ENCODE measurements at places on chromosomes 13 and 19.
A peak's percentile ranks its signal among the peaks of the same experiment; 100 is the strongest.

DNA sequence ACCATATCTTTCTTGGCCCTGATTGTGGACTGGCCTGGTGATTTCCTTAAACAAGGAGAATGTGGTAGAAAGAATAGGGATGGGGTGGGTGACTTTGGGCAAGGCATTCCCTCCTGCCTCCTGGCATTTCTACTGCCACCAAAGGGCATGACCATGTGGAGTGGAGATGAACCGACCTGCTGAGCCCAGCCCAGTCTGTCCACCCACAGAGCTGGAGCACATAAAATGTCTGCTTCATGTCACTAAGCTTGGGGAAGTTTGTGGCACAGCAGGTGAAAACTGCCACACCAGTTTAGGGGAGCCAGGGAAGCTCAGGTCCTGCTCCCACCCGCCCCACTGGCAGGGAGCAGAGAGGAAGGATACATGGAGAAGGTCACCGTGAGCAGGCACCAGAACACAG is 6.3 kb downstream of the TMEM161A start:
- DNase-seq, result no peak

DNA sequence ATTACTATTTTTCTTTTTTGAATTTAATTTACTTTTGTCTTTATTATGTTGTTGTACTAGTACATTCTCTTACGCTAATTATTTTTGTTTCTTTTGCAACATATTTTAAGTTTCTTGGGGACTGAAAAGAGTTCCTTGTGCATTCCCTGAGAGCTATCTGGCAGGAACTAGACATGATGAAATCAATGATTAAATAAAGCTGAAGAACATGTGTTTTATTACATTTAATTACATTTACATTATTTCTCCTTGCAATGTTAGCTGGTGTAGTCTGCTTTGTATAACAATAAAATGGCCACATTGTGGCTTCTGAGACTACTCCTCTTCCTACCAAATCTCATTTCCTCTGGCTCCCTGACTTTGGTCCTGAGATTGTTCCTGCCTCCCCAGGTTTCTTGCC is 244.9 kb downstream of the NDFIP2 start:
- no peak for DNase-seq

DNA sequence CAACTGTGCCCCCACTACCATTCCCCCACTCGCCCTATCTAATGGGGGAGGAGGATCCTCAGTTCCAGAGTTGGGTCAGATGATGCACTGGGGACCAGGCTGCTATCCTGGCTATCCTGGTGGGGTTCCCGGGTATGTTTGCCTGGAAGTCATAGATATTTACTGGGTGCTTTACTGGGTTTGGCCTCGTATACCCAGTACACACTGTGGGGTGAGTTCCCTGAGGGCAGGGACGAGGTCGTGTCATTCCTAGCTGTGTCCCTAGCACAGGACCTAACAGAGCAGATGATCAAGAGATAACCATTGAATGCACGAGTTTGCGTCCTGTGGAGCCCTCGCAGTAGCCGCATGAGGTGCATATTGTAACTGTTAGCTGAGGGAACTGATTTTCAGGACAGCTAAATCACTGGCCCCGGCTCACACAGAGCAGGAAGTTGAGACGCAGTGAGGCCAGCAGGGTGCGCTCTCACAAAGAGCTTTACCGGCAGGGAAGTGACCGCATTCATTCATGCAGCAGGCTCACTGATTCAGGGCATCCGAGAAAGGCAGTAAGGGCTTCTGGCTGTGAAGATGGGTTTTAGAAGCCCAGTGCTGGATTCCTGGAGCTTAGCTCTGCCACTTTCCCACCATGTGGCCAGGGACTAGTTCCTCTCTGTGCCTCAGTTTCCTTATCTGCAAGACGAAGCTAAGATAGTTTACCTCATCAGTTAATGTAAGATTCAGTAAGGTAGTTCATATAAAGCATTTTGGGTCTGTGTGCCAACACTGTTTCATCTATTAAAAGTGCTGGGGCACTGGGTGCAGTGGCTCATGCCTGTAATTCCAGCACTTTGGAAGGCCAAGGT is 6.0 kb downstream of the RUVBL2 start:
- peak; percentile 64 for DNase-seq

DNA sequence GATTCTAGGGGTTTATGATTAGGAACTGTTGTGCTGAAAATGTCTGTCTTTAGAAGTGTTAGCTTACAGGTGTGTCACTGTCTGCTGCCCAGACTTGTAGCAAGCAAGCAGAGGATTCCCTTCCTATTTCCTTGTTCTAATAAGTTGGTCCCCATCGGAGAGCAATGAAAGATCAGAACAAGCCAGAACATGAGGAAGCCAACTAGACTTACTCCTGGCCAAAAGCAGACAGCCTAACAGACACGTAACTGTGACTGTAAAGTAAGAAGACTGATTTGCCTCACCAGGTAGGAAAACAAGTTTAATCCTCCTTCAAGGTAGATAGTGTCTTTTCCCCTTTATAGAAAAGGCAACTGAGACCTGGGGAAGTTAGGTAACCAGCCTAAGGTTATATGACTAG is 12.5 kb downstream of the POLR1D start:
- DNase-seq, result no peak

DNA sequence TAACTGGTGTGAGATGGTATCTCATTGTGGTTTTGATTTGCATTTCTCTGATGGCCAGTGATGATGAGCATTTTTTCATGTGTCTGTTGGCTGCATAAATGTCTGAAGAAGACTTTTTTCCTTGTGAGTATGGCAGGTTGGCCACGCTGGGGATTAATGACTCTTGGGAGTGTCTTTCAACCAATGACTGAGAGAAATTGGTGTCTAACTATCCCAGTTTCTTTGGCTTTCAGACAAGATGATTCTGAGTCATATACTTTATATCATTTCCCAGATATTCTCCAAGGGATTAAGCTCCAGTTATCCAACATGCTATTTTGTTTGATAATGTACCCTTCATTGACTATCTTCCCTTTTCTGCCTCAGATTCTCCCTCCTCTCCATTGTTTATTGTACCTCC is 35.5 kb upstream of the CSNK1A1L start:
- DNase-seq, result no peak

DNA sequence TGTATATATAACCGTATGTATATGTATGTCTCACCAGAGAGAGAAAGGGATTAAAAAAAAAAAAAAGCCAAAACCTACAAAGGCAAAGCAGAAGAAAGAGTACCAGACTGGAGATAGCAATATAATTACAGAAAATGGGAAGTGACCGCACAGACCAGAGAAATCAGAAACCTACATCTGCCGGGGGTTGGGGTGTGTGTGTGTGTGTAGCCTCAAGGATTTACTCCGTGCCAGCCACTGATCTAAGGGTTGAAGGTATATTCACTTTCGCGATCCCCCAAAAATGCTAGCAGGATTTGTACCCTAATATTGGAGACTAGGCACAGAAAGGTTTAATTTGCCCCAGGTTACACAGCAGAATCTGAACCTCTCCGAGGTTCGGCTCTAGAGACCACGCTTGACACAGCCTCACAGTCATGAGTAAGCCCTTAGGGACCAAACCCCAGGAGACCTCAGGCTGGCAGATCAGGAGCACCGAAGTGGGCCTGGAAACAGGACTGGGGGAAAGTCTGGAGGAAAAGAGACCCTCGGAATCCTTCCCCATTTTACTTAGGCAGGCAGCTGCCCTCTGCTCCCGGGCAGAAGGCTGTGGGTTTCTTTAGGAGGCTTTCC is 14.8 kb downstream of the ARL11 start:
- DNase-seq, result peak; percentile 66

DNA sequence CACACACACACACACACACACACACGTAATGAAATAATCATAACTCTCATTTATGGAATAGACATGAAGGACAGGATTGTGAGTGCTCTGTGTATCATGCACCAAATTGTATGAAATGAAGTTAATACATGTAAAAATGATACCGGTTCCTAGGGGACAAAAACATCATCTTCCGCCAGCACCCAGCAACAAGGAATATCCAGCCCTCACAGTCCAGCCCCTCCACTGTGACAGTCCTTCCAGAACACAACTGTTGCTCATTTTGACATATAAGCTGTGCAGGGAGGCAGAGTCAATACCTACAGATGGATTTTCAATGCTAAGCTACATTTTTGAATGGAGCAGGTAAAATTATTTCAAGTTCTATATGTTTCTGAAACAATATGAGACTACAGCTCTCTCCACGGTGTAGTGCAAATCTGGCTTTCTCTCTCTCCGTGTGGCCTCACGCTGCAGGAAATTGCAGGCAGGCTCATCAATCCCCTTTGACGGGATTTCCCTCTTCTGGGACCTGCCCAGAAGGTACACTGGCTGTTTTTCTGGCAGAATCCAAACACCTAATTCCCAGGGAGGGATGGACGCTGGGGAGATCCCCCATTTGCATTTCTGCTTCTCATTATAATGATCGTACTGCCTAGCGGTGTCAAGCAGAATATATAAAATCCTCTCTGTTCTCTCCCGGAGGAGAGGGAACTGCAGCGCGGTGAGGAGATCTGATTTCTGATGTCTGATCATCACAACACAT is 494.0 kb downstream of the LIG4 start:
- DNase-seq, result no peak

DNA sequence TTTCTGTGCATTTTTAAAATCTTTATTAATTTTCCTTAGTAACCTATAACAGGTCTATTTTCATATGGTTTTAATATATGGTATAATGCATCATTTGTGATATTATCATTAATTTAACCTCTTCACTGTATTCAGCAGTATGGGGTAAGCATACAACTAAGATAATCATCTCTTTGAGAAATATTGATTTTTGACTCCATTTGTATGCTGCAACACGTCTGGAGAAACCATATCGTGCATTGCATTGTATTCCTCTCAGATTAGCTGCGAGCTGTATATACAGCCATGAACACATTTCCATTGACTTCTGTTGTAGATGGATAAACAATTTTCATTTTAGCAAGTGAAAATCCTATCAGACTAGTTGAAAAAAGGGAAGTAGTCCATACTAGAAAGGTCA is 2275.8 kb upstream of the PCDH20 start:
- no peak for DNase-seq

DNA sequence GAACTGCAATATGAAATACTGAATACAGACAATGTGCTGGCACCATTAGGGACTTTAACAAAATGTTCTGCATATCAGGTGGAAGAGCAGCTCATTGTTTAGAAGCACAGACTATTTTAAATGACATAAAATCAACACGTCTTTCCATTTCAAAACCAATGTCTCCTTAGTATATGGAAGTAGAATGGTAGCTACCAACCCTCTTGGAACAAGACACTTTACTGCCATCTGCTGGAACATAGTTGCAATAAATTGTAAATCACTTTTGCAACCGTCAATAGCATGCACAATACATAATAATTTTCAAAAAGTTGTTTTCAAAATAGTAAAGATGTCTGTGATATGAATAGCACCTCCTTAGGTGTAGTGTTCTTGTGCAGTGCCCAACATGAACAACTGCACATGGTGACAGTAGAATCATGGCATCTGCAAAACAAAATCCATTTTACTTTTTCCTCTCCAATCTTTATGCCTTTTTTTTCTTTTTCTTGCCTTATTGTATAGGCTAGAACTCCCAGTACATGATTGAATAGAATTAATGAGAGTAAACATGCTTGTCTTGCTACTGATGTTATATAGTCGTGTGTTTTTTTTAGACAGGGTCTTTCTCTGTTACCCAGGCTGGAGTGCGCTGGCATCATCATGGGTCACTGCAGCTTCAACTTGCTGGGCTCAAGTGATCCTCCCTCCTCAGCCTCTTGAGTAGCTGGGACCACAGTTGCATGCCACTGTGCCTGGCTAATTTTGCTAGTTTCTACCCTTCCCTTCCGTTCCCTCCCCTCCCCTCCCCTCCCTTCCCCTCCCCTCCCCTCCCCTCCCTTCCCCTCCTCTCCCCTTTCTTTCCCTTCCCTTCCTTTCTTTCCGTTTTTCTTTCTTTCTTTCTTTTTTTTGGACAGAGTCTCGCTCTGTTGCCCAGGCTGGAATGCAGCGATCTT is 7.8 kb upstream of the LYPD5 start:
- DNase-seq, result peak; percentile 80

DNA sequence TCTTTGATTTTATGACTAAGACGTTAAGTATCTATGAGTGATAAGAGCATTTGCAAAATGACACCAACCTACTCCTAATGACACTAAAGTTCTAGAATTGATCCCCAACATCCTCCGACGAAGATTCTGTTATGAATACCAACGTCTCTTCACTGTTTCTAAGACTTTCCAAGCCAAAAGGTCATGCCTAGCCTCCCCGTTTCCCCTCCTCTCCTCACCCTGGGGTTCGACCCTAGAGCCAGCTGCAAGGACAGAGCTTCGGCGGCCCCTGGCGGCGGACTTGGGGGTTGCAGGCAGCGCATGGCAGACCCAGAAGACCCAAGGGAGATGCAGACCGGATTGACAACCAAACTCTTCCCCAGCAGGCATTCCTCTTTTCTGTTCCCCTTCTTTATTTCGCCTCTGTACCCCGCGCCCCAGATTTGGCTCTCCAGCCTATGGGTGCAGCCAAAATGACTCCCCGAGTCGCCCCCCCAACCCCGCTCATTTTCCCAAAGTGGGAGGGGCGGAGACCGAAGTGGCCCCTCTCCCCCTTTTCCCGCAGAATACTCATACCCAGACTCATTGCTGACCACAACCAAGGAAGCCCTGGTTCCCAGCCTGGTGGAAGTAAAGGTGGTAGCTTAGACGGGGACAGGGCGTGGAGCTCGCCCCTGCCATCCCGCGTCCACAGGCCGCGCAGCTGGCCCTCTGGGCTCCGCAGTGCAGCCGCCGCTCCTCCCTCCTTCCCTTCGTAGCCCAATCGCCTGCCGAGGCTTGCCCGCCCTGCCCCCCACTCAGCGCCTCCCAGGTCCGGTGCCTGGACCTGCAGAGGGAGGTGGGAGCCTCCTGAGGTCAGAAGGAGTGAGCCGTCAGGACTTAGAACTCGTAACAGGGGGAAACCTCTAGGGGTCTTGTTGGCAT is 4.1 kb upstream of the EML2 start:
- DNase-seq, result peak; percentile 82

DNA sequence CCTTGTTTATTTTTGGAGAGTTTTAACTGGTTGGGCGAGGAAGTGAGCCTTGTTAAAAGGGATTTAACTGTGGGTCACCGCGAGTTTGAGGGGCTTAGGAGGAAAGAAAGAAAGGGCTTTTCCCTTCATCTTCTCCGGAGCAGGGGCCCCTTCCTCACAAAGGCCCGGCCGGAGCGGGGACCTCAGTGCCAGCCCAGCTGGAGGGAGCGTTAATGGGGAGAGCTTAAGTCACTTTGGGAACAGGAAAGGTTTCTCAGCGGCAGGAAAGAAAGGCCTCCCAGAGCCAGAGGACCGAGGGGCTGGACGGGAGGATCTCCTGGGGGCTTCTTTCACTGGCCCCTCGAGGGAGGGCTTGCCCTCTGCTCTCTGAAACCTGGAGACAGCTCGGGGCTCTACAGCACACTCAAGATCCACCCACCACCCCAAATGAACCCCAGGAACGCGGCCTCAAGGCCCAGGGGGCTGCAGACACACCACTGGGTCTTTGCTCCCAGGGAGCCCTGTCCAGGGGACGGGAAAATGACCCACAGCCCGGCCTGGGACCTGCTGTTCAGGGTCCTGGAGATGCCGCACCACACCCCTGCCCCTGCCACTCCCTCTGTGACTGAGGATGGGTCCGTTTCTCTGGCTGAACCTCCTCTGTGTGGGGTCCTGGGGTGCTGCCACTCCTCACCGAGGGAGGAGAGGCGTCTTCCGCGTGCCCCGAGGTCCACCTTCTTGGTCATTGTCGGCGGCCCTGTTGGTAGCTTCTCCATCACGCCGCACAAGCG is 128.3 kb downstream of the URI1 start:
- DNase-seq, result no peak

GRCh38 chr19:18875726-18876125 is 20.2 kb downstream of the CERS1 start:
- DNase-seq, result no peak
